SK-N-DZ (cell line): ENCODE measurements at places on chromosomes 2 and 18.

DNA sequence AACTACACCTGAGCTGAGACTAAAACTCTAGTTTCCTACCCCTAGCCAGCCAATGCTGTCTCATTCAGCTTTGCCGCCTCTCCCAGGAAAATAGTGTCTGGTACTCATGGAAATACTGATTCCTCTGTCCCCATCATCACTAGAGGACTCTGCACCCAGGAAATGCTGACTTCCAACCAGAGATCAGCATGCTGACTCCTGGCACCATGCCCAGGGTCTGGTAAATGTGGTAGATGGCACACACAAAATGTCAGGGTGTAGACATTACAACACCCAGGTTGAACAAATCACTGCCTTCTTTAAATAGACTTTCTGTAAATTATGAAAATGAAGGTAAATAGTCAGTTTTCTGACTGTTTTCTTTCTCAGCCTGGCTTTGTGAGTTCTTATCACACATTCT is 307.3 kb upstream of the CHAC2 start:
- no peak for DNase-seq

DNA sequence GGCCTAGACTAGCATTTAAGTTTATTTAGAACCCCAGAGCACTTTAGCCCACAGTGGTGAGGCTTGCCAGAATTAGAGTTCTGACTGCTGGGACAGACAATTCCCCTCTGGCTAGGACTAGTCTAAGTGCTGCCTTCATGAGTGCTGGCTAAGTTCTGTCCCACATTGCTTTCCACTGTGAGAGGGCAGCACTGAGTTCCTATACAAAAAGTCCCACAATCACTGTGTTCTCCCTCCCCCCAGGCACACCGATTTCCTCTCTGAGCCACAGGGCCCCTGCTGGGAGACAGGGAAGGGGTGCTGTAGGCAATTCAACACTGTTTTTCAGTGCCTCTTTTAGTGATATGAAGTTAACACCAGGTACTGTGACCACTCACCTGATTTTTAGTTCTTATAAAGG is 310.9 kb downstream of the DLGAP1 start:
- no peak for DNase-seq

- DNase-seq: no peak
These were observed 3.8 kb downstream of the HNRNPLL start for GRCh38 chr2:38598991-38599295.

- no peak for DNase-seq
These were observed 2.9 kb downstream of the SERPINB2 start for GRCh38 chr18:63890237-63890949.

GRCh38 chr2:12005886-12006681 is 259.7 kb downstream of the LPIN1 start:
- DNase-seq: no peak

DNA sequence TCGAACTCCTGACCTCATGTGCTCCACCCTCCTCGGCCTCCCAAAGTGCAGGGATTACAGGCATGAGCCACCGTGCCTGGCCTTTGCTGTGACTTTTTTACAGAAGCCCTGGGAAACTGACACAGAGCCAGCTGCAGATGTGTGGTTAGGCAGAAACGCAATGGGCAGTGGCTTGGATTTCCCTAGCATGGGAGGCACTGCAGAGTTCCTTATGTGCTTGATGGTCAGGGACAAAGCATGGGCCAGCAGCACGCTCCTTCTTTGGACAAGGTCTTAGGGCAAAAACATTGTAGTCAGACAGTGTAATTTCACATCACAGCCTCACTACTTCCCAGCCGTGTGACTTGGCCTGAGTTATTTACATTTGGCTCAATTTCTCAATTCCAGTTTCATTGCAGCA is 153.9 kb downstream of the RNF144A start:
- no peak for DNase-seq

DNA sequence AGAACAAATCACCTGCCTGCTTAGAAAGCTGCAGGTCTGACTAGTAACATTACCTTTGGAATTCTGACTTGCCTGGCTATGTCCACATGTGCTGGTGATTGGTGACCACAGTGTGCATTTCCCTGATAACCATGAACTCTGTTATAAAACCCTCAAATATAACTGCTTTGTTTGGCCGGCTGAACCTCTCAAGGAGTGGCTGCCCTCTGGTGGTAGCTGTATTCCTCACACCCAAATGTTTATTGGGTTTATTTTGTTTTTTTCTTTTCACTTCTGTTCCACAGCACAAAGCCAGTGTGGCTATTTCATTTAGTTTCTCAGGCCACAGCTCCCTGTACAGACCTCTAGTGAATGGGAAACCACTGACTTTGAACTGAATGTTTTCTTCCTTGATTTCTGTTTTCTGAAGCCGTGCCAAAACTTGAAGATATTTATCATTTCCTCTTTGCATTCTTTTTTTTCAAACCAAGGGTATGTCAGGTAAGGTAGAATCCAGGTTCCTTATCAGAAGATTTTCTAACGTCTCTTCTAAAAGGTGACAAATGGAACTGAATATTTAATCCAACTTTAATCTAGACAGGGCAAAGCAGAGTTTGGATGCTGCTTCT is 549.0 kb upstream of the VRK2 start:
- DNase-seq: peak; percentile 24

DNA sequence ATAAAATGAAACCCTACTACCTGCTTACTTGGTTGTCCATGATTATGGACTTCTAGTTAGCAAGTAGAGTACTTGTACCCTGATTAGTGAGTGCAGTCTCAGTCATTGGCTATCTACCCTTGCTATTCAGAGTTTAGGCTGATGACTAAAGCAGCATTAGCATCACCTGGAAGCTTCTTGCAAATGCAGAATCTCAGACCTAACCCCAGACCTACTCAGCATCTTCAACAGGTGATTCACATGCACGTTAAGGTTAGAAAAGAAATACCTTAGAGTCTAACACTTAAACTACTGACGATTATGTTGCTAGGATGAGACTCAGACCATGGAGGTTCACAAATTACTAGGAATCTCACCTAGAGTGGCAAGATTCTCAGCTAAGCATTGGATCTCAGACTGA is 399.9 kb upstream of the FANCL start:
- no peak for DNase-seq

DNA sequence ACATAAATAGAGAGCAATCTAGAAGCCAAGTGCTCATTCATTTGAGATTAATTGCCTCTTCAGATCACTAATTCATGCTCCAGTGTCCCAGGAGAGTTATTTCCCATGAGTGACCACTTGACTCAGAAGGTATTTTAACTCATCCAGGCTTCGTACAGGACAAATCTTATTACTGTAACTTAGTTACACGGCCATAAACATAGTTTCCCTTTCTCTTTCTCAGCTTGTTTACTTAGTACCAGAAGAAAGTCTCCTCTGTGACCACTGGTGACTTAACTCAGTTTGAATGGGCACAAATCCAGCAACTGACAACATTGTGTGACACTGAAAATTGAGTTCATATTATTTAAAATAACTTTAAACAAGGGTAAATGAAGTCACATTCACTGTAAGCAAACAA is 25.3 kb downstream of the MMADHC start:
- peak; percentile 72 for DNase-seq

GRCh38 chr18:61992923-61993322 is 100.1 kb upstream of the RNF152 start:
- DNase-seq: no peak

DNA sequence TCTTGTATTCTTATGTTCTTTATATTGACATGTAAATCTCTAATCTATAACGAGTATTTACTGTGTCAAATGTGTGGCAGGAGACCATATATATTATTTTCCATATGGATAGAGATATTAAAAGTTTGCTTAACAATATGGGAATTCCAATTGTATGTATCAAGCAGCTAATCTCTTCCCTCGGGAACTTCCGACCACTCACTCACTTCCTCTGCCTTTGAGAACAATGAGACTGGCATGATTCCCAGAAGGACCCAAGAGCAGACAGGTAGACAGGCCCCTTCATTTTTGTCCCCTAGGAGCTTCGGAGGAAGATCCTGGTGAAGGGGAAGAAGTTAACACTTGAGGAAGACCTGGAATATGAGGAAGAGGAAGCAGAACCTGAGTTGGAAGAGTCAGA is 24.1 kb downstream of the PLCD4 start:
- DNase-seq: no peak

- no peak for DNase-seq
These were observed 812.6 kb upstream of the LRATD1 start for GRCh38 chr2:13819896-13820295.

GRCh38 chr2:25821225-25822056 is 56.8 kb downstream of the ASXL2 start:
- no peak for DNase-seq

DNA sequence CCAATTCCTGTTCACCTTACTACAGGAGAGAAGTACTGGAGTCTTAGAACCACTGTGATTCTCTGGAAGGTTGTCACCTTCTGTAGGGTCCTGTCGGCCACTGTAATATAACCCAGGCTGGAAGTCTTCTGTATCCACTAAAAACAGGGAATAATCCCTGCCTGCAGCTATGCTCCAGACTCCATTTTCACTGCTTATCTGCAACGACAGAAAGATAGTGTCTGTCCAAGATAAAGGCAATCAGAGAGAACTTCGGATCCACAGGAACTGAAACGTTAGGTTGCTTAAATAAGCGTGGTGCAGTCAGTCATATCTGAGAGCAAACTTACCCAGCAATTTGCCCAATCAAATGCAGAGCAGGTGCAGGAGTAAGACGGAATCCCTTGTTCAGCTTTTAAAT is 34.2 kb downstream of the ALS2 start:
- DNase-seq: no peak

DNA sequence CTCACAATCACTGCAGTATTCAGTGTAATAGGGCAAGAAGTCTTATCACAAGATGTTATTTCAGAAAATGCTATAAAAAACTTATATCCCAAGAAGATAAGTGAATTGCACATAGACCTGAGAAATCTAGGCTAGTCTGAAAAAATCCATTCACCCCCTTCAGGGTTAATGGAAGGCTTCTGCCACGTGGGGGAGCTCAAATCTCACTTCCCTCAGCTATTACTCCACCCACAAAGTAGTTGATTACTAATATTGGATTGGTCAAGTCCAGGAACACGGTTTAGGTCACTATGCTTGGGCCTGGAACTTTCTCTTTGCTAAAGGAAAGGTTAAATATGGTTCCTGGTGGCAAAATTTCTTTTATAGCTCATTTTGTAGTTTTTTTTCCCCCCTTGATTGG is 51.2 kb upstream of the ADAM23 start:
- peak; percentile 56 for DNase-seq

DNA sequence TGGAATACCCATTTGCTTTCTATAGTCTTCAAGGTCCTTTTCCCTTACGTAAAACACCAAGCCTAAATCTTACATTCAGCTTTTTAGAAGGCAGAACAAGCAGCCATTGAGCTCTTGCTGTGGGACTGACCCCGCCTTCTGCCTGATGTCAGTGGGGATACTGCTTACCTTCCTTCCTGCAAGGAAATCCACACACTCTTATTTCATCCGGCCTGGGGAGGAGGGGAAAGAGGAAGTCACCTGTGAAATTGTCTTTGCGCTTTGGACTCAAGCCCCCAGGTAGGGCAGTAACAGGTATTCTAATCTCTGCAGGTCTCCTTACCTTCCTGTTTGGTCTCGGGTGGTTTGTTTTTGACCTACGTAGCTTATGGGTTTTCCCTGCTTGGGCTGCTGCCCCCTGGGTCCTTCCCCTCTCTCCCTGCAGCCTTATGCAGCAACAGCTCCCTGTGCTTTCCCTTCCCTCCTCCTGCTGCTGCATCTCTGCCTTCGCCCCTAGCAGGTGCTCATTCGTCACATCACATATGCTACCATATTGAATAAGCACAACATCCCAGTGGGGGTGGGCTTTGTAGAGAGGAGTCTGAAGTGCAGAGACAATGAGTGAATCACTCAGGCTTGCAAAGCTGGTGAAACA is 402.5 kb upstream of the TRIB2 start:
- DNase-seq: no peak

DNA sequence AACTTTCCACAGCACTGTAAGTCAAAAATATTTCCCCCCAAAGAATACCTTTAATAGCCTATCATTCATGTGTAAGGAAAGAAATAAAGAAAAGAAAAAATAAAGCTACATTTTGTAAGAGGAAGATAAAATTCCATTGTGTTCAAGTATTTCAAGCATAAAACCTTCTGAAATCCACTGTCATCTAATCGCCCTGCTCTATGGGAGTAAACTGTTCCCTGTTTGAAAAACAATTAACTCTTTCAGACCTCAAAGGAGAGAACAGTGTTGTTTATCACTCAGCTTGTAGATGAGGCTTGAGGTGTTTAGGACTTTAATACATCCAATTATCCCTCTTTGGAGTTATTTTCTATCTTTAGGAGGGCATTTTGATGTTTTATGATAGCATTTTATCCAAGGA is 112.2 kb upstream of the REG3G start:
- DNase-seq: no peak

GRCh38 chr2:9002637-9003365 is 683 bp downstream of the MBOAT2 start:
- DNase-seq: peak; percentile 23

DNA sequence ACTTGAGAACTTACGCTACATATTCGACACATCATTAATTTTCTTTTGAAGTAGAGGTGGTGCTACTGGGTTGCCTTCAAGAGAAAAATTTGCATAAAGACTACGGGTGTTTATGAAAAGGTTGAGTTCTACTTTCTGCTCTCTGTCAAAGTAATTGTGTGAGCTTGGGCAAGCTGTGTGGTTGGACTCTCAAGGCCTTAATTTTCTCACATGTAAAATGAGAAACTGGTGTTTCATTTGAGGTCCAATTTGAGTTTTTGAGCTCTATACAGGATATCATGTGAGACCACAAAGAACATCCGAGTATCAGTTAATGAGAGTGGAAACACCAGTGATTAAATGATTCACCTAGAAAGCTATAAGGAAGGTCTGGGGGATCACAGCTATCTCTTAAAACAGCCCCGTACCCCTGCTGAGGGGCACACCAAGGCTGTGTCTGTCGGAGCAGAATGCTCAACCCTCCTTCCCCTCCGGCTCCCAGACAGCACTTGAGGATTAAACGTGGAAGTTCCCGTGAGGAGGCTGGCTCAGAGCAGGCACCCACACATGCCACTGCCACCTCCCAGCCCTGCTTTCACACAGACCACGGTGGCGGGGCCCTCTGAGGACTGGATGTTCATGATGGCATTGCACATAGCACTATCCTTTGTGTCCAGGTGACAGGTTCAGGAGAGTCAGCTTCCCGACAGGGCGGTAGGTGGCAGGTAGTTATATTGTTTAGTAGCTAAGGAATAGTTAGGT is 191.8 kb downstream of the RNF144A start:
- DNase-seq: no peak
